ENCODE measurements at places on chromosomes 11 and 22.

GRCh38 chr11:47560426-47560825 lies 5.0 kb upstream of the PTPMT1 start:
- DNase-seq, result no peak

DNA sequence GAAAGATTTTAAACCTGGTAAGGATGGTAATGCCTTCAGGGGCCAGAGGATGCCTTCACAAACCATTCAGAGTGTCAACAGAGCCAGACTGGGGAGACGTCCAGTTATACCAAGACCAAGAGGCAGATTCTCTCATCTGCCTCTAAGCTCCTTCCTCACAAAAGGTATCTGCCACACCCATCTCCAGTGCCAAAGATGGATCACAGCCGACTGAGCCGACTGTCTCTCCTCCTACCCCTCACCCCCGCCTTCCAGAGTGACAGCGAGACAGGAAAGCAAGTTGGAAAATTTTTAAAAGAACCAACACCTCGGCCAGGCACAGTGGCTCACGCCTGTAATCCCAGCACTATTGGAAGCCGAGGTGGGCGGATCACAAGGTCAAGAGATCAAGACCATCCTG lies 79.1 kb upstream of the AKIP1 start:
- DNase-seq, result no peak

DNA sequence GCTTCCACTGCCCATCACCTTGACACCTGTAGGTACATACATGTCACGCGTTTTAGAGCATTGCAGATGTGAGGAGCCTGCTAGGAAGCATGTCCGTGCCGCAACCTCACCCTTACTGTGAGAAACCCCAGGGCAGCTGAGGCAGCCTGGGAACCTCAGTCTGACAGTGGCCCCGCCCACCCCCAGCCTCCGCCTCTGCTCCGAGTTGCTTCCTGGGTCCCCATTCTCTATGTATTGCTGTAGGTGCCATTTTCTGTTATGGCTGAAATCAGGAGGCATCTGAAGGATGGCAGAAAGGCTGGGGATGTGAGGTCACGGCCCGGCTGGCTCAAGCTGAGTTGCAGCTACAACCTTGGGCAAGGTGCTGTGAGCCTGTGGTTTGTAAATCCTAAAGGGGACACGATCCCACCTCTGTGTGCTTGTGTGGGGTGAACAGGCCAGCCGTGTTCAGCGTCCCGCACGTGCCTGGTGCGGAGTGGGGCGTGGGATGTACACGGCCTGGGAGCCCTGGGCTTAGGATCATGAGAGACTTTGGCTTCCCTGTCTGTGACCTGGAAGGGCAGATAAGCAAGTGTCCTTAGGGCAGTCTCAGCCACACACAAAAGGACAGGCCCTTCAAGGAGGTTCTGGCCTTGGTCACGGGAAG lies 102.7 kb downstream of the PHF21B start:
- DNase-seq, result no peak

GRCh38 chr11:15673408-15673831 lies 558.7 kb downstream of the INSC start:
- DNase-seq, result no peak

DNA sequence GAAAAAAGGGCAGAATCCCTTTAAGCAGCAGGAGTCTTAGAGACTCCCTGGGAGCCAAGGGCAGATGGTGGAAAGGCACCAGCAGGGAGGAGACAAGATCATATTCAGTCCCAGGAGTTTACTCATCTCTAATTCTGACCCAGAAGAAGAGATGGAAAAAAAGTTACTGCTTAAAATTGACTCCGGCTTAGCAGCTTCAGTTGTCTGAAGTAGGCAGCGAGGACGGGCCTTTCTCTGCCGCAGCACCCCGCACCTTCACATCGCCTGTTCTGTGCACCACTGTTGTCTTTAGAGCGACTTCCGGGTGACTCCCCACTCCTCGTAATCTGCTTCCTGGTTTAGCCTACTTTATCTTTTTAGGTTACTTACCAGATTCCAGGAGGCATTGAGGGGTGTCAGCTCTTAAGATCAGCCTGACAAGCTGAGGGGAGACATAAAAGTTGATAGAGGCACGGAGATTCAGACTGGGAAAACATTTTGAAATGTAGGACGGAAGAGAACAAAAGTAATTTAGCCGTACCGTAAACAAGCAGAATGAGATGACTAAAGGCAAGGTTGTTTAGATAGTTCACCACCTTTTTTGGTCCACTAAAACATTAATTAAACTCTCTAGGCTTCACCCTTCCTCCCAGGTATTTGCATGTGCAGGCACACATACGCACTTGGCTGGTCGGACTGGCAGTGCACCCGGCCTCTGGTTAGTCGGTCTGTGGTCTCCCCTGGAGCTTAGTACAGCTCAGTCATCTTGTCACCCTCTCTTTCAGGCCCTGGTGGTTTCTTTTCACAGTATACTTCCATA lies 74.3 kb downstream of the CECR2 start:
- no peak for DNase-seq

DNA sequence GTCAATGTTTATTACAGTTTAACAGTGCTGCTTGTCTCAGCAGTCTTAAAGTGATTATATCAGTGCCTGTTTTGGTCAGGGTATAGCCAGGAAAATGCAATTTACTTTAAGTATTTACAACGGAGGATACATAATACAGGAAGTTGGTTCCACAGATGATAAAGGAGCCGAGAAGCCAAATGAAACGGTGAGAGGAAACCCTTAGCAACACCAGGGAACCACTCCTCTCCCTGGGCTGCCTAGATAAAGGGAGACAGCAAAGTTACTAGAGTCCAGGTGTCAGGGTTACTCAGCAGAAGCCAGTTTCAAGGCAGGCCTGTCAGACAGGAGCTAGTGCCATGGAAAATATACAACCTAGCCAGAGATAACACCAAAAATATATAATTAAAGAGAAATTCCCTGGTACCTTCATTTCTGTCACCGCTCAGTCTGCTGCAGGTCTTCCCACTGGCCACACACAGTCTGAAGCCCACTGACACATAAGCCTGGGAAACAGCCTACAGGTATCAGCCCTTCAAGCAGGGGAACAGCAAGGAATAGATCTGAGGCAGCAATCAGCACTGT lies 55.5 kb downstream of the FAM76B start:
- no peak for DNase-seq

- peak; percentile 71 for DNase-seq
Measured at GRCh38 chr11:77287615-77288273, 13.7 kb downstream of the GDPD4 start.

DNA sequence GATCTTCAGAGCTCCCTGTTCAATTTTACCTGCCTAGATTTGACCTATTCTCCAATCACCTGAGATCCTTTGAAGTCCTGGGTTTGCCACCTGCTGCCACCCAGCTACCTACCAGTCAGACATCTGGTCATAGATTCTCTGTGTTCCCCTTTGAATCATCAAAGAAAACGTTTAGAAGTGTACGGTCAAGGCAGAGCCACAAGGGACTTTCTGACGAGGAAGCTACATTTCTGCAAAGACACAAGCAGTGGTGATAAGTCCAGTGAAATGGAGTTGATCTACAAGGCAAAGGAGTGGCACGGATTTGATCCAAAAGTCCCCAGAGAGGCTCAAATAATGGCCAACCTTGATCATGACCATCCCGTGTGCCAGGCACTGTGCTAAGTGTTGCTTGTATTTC lies 549.9 kb downstream of the MIAT start:
- no peak for DNase-seq

- no peak for DNase-seq
Measured at GRCh38 chr11:41954034-41954433, 494.6 kb upstream of the LRRC4C start.

- no peak for DNase-seq
Measured at GRCh38 chr11:122756417-122756816, 81.9 kb upstream of the CRTAM start.

DNA sequence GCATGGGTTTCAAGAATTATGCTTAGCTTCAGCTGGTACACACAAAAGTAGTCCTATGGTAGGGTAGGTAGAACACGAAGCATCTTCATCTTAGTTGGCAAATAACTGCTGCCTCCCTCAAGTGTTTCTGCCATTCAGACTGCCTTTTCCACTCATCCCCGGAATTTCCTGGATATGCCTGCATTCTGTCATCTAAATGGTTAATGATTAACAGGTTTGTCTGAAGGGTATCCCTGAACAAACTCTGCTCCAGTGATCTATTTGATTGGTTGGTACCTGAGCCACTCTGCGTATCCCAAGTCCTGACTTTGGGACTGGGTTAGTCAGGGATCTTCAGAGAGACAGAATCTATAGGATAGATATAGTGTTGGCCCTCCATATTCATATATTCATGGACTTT lies 272.3 kb upstream of the RAG2 start:
- DNase-seq, result no peak

DNA sequence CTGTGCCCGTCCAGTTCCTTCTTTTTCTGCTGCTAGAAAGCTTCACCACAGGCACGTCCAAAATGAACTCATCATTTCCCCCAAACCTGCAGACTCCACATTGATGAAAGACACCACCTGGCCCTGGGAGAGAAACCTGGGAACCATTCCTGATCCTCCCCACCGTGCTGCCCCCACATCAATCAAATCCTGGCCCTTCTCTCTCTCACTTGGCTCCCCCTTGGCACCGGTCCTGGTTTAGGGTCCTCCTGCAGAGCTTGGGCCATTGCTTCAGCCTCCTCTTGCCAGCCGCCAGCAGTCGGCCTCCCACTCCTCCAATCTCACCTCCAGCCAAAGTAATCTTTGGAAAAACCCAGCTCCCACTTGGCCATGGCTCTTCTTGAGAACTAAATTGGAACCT lies 38.5 kb downstream of the RIBC2 start:
- DNase-seq, result no peak

DNA sequence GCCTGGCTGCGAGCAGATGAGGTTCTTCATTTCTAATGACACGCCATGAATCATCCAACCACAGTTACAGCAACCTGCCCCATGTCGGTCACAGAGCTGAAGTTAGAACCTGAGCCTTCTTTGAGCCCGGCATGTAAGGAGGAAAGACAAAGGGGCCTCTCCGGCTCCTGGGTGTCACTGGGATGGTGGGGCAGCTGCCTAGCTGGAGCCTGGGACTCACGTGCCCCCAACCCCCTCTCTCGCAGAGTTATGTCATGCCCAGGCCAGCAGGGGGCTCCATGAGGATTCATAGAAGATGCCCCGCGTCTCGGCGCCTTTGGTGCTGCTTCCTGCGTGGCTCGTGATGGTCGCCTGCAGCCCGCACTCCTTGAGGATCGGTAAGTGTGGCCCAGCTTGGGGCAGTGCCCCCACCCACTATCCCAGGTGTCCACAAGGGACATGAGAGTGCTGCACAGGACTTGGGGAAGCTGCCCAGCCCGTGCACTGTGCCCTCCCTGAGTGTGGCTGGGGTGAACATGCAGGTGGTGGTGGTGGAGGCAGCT lies 148.5 kb downstream of the GRIK4 start:
- DNase-seq, result no peak
